ENCODE measurements at places on chromosomes 3 and 15.

GRCh38 chr3:108006077-108006771 is 84.6 kb downstream of the CD47 start:
- DNase-seq, result no peak

DNA sequence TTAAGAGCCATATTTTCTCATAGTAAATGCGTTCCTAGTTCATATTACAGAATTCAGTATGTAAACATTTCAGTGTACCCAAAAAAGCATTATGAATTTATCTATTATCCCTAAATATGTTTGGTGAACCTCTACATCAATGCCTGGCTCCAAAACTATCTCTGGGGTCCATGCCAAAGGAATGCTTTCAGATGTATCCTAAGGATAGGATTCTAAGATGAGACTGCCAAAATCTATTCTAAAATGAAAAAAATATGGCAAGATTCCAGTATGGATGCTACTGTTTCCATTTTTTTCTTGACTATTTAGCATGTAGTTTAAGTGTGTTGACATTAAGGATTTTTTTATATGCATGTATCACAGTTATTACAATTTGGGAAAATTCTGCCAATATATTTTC is 18.8 kb downstream of the EIF5A2 start:
- no peak for DNase-seq

DNA sequence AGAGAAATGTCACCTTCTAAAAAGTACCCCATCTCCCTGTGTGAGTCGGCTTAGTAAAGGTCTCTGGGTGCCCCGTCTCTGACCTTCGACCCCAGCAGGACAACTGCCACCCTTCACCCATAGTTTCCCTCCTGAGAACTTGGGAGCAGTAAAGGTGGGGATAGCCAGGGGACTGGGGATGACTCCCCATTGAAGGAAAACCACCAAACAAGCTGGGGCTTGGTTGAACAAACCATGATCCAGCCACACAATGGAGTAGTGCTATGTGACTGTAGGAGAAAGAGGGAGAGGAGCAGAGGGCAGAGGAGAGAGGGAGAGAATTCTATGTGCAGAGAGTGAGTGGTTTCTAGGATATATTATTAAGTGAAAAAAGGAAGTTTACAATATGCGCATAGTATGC is 33.7 kb downstream of the IDH3A start:
- DNase-seq, result no peak

- peak; percentile 73 for DNase-seq
Measured at GRCh38 chr3:88038566-88038965, 20.2 kb downstream of the CGGBP1 start.

GRCh38 chr3:154886437-154886836 is 193.7 kb upstream of the MME start:
- peak; percentile 100 for DNase-seq

DNA sequence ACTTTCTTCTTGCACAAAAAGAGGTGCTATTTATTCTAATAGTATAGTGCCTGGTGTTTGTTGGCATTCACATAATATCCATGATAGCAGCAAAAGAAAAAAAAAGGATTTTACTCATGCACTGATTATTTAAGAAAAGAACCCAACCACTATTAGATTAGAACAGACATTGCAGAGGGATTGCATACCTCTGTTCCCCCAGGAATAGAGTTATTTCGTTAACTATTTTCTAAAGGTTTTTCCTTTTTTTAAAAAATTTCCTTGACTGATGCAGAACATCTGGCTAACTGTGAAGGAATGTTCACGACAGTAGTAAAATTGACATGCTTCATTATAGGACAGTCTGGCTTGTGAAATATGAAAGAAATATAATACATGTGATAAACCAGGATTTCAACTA is 136.6 kb upstream of the PTX3 start:
- DNase-seq, result no peak

DNA sequence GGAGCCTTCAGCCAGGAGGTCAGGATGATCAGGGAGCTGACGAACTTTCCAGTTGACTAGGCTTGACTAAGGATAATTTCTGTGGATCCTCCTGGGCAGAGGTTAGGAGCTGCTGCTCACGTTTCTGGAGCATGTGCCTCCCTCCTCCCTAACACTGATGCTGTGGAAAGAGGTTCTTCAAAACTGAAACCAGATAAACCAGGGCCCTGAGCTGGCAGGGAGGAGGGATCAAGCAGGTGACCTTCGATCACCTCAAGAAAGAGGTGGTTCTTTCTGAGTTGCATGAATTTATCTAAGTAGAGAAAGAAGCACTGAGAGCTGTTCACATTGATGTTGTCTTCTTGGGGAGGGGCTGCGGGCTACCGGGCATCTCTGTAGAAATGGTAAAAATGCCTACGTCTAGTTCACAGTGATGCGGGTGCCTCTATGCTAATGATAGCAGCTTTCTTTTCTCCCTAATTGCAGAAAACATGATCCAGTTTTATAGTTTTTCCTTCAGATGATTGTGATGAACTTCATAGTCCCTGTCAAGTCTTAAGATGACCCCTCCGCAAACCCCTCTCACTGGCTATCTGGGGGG is 332.7 kb upstream of the LRRFIP2 start:
- DNase-seq, result no peak
